ENCODE measurements at places on chromosomes 5 and 9.

GRCh38 chr9:82991671-82992070 lies 71.3 kb downstream of the RASEF start:
- peak; percentile 90 for DNase-seq

GRCh38 chr5:44011518-44011917 lies 377.7 kb downstream of the FGF10 start:
- DNase-seq = no peak

DNA sequence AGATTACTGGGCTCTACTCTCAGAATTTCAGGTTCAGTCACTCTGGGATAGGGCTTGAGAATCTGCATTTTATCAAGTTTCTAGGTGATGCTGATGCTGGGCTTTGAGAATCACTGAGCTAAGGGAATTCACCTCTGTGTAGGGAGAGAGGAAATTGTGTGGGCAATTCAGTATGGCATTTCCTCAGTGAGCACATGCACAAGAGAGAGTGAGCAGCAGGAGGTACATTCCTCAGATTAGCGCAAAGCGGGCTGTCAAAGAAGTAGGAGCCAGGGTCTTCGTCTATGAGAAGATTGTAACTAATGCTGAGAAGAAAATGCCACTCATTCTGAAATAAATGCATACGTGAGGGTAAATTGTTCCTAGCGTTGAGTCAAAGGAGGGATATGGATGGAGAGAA lies 175.9 kb downstream of the KIF4B start:
- no peak for DNase-seq

DNA sequence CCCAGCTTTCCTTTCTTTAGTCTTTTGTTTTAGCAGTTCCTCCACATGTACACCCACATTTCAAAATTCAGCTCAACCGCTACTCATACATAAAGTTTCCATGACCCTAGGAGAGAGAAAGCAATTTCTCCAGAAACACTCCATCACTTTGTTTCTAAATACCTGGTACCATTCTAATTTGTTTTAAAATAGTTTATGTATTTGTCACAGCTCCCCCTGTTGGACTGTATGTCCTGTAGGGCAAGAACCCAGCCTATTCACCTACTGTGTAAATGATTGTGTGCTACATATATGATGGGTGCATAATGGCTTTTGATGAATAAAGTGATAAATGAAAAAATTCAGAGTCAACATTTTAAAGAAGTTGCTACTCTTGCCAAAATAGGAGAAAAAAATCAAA lies 139.1 kb downstream of the COX7C start:
- no peak for DNase-seq

DNA sequence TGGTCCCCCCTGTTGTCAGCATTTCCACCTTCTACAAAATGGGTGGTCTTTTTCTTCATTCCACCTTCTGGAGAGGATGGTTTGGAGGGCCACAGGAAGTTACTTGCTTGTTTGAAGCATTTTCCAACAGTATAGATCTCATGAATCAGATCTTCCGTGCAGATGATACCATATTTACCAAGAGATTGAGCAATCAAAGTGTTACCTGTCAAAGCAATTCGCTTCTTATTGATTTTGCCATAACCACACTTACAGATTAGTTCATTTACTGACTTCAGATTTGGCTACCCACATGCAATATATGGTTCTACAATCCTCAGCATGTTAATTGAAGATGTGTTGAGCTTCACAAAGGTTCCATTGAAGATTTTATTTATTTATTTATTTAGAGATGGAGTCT lies 14.0 kb upstream of the TEX48 start:
- DNase-seq = no peak

- DNase-seq = no peak
Observed at GRCh38 chr9:35905051-35905781, 786 bp upstream of the HRCT1 start.

- DNase-seq = peak; percentile 65
Observed at GRCh38 chr9:118170032-118170955, 466.1 kb downstream of the TLR4 start.

DNA sequence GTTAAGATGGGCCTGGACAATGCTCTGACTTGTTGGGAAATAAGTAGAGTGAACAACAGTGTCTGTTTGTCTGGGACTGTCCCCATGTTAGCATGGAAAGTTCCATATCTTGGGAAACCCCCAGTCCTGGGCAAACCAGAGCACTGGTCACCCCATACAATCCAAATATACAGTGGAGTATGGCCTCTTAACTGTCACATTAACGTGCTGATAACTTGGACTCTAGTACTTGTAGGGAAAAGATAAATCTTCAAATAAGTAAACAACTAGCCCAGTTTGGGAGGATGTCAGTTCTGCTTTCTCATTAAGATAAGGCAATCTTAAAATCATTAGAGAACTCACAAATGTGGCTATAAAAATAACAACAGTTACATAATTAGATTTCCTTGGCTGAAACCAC lies 47.6 kb upstream of the JAK2 start:
- no peak for DNase-seq

- DNase-seq = no peak
Observed at GRCh38 chr9:137606005-137606621, 627 bp downstream of the ARRDC1 start.

GRCh38 chr9:114164191-114164794 lies 9.0 kb downstream of the COL27A1 start:
- no peak for DNase-seq

DNA sequence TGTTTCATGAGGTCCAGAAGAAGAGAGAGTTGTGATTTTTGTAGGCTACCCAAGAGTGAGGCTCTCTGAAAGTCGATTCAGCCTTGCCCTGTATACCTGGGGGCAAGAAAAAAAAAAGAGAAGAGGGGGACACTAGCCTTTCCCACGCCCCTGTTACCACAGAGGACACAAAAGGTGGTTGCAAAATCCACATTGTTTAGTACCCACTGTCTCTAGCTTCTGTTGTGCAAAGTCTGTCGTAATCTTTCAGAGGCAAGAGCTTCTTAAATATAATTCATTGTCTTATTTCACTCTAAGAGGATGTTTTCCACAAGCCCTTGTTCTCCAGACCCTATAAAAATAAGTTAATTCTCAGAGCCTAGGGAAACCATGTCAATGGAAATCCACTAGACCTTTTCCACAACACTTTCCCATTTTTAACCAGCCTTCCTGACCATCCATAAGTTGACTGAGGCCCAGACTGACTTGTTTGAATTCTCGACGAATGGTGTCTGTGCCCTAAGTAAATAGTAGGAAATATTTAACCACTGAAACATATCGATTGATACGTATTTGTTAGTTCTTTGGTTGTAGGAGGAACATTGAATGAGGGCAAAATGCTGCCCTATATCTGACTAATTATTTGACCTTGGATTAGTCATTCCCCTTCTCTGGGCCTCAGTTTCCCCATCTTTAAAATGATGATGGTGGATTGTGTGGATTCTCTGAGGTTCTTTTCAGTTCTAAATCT lies 182.7 kb downstream of the PAPPA start:
- DNase-seq = no peak

DNA sequence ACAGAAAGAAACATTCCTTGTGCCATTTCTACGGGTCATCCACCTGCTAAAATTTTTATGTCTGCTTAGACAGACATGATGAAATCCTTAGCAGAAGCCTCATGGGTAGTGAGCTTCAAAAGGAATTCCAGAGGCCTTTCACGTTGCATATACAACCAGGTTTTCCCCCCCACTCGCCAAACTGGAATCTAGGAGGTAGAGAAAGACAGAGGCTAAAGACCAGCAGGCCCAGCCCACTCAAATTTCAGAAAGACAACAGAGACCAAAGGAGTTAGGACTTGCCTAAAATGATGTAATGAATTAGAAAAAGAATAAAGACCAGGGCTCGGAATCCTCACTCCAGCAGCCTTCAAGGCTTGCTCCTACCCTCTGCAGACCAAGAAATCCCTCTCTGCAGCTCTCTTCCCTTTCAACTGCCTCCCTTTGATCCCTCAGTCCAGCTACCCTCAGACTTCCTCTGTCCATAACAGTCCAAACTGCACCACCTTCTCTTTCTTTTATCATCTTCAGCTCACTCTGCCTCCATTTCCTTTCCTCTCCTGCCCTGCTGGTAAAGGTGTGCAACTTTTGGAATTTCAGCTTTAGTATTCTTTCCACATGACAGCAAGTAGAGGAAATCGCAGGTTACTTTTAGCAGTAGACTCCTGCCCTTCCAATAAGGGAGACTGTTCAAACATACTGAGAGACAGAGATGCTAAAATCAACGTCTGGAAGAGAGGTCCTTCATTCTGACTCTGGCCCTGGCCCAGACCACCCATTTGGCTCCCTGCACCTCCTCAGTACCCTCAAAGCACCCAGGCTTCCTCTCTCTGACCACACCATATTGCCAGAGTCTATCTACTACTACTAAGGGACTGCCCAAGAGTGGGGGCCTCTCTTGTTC lies 8.9 kb downstream of the B4GALT1 start:
- DNase-seq = no peak

DNA sequence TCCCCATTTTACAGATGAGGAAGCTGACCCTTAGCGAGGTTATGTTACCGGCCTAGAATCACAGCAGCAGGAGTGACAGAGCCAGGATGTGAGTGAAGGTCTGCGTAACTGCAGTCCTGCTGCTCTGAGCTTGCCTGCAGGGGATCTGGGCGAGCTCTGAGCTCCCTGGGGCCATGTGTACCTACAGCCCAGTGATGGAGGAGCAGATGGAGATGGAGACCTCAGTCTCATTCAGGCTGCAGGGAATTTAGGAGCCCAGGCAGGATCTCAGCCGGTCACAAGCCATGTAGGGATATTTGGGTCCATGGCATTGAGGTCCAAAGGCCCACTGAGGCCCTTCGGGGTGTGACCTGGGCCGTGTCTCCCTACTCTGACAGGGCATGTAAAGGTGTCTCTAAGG lies 170.6 kb downstream of the CACNA1B start:
- no peak for DNase-seq

GRCh38 chr9:96408409-96409280 lies 9.5 kb downstream of the ZNF367 start:
- DNase-seq = no peak

GRCh38 chr5:60519372-60519771 lies 180.6 kb downstream of the DEPDC1B start:
- no peak for DNase-seq

- DNase-seq = peak; percentile 51
Observed at GRCh38 chr9:34430843-34431437, 27.4 kb downstream of the FAM219A start.

DNA sequence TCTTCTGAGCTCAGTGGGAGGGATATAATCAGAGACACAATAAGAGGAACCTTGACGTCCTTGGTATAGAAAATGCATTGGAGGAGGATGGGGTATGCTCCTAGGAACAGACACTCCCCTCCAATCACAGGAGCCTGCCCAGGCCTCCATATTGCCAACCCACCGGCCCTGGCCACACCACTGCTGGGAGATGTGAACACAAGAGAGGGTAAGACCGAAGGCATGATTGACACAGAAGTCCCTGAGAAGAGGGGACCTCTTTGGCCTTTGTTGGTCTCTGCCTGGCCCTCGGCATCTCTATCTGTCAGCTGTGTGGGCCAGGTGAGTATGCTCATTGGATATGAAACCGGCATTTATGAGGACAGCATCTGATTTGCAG lies 62.0 kb downstream of the CRB2 start:
- no peak for DNase-seq

DNA sequence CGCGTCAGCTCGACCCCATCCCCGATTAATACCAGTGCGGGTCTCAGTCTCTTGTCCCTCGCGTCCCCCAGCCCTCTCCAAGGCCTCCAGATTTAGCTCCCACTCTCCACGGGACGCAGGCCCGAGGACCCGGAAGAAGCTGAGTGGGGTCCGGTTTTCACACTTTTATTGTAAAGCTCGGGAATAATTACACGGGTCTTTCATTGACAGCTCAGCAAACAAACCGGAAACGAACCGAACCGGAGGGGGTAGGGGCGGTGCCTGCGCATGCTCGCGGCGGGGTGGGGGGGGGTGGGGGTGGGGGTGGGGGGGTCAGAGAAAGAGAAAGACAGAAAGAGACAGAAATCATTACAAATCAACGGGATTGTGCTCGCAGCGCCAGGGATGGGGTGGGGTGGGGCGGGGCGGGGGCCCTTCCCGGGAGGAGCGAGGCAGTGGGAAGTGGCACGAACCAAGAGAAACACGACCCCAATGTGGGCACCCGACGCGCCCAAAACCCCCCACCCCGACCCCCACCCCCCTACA lies 27.9 kb downstream of the PCDH1 start:
- DNase-seq = no peak

GRCh38 chr5:122129306-122129705 lies at the start of gene ZNF474:
Gene ZNF474, plus strand, starts transcription at chr5:122129546. Its CDS starts 22,445 bp downstream, at chr5:122151991.
- peak; percentile 2 for DNase-seq

DNA sequence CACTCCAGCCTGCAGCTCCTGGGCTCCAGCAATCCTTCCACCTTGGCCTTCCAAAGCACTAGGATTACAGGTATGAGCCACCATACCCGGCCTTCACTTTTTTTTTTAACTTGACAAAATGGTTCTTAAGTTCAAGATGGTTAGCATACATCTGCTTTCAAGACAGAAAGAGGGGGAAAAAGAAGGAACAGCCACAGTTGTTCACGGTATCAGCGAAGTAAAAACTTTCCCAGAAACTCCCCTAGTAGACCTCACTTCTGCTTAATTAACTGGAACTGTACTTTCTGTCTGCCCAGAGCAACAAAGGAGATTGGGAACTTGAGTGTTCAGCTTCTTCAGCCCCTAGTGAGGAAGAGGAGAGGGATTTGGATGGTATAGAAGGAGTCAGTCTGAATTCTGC lies 116.7 kb downstream of the UGCG start:
- DNase-seq = no peak

DNA sequence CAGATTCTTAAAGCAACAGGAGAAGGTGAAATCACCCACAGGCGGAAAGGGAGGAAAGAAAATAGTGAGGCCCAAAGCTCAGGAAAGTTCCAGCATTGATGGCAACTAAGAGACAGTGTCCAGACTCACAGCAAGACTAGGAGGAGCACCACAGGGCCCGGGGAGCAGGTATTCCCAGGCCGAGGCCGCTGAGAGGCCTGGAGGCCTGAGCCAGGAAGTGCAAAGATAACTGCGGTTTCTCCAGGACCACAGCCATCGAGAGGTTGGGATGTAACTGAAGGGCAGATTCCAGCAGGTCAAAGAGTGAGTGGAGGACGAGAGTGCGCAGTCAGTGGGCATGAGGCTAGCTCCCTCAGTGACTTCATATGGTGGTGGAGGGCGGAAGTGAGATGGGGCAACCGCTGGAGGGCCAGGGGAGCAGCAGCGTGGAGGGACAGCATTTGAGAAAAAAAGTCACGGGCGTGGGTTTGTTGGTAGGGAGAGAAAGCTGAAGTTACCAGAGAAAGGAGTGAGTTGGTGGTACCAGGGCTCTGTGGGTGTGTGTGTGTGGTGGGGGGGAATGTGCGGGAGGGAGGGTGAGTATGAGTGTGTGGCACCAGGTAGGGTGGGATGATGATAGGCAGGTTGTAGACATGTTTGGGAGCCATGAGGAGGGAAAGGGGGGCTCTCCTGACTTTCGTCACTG lies 89.7 kb downstream of the PSD2 start:
- no peak for DNase-seq

GRCh38 chr5:73793911-73794310 lies 167.9 kb downstream of the ARHGEF28 start:
- no peak for DNase-seq

DNA sequence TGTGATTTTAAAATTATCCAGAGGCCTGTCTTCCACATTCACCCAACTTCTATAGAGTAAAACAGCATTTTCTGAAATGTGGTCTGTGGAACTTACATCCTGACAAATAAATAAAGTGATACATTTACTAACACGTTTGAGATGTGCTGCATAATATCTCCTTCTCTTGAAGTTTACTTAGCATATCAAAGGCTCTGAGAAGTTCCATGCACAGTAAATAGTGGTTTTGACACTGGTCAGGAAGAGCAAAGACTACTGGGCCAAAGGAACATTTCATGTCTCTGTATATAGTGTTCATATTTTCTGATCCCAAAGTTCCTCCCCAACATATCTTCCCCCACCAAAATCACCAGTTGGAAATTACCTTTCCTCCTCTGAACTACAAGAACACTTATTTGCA lies 30.5 kb upstream of the TARS1 start:
- no peak for DNase-seq

- no peak for DNase-seq
Observed at GRCh38 chr9:1994180-1994579, 21.0 kb upstream of the SMARCA2 start.
